ENCODE measurements at places on chromosomes 1 and 21.

GRCh38 chr1:219050822-219051125 is 122.9 kb upstream of the LYPLAL1 start:
- no peak for DNase-seq

GRCh38 chr1:115648717-115649691 is 7.2 kb downstream of the VANGL1 start:
- DNase-seq: peak; percentile 31

- no peak for DNase-seq
Measured at GRCh38 chr1:154493276-154493675, 8.7 kb upstream of the TDRD10 start.

GRCh38 chr1:145884675-145885074 is 991 bp downstream of the ANKRD35 start:
- DNase-seq: no peak

- no peak for DNase-seq
Measured at GRCh38 chr1:94734963-94735901, 84.9 kb upstream of the SLC44A3 start.

DNA sequence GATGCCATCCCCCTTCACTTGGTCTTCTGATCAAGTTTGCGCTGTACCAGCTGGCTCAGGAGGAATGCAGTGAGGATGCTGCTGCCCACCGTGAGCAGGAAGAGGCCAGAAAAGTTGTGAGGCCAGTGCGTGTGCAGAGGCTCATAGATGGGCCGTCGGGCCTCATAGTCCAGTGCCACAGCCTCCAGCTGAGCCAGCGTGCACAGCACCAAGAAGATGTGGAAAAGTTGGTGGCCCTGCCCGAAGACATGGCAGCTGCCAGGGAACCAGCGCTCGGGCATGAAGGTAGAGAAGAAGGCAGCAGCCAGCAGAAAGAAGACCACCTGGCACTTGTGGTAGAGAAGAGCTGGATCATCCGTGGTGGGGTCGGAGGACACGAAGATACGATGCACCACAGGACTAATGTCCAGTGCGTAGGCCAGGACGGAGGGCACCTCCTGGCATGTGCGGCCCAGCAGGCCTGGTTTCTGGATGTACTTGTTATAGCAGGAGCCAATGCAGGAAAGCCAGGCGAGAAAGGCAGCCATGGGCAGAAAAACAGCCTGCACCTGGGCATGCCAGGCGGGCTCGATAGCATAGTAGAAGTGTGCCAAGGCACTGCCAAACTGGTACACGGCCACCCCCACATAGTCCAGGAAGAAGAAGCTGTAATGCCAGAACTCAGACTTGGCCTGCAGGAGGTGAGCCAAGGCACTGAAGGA is 3.7 kb upstream of the AUNIP start:
- no peak for DNase-seq

DNA sequence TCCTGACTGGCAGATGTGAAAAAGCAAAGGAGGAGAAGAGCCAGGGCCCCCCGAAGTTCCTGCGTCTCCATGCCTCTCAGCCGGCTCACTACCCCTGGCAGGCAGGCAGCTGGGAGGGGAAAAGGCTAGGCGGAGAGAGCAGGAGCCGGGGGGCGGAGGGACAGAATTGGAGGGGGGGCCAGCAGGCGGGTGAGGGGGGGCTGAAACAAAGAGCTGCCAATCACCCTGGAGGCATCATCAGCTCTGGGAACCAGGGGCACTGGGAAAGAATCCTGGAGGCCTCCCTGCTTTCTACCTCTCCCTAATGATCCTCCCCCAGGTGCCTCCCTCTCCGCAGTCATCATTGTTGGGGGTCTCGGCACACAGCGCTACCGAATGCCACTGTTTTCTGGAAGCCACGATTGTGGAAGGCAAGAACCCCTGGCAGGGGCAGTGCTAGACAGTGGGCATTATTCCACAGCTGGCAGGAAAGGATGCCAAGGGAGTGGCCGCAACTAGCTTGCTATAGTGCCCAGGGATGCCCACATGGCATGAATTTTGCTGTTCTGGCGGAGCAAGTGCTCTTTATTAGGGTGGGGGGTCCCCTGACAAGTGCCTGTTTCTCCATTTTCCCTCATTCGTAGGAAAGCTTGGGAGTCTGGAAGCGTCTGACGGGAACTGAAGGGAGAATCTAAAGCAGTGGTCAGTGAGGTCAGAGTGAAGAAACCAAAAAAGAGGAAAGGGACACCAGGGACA is at the start of gene THBS3:
TSS of gene THBS3 (minus strand) at position 92 of the 735 bp plus-strand sequence. CDS start at position 71, 21 bp downstream.
- DNase-seq: no peak

DNA sequence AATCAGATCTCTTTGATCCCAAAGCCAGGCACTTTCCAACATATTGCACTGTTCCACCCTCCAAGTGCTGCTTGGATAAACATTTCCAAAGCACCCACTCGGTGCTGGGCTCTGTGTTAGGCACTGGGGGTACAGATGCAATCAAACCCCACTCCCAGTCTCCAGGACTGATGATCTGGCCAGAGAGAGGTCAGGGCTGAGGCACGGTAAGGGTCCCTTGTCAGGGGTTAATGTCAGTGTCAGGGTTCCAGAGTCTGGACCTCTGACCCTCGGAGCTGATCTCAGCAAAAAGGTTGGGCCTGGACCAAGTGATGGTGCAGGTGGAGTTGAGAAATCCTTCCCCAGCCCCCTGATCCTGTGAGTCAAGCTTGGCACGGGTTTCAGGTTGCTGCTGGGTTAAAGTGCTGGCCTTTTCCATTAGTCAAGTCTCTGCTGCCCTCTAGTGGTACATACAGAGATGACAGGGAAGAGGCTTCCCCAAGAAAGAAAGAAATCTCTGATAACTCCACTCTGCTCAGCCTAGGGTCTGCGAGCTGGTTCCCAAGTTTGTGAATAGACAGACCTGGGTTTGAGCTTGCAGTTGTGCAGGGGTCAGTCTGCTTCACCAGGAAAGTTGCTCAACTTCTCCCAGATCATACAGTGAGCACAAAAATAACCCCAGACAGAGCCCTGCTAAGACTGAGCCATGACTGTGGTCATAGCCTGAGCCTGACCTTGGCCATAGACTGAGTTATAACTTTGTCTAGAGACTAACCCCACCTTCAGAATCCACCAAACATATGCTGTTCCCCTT is 74.6 kb downstream of the DMRTA2 start:
- DNase-seq: peak; percentile 40

DNA sequence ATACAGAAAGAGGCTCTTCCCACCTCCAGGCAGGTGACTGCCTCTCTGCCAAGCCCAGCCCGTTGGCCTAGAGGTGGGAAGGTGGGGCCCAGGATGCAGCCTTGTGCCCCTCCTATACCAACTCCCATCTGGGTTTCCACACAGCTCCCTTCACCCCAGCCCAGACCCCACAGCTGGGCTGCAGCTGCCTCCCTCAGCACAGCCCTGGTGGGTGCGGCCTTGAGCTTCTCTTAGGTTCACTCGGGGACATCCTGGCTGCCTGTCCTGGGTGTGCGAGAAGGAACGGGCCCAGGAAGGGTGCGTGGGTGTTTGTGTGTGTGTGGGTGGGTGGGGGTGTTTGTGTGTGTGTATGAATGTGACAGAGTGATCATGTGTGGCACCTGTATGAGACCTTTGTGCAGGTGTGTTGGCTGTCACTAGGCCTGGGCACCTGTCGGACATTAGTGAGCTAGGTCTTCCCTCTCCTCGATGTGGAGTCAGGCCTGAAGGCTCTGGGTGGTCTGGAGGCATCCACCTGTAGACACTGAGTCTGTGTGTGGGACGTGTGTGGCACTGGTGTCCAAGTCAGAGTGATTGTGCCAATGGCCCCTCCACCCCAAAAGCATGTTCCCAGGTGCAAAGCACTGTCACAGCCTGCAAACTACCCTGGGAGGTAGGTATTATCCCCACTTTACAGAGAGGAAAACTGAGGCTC is 30.7 kb downstream of the FOXO6 start:
- no peak for DNase-seq
